ENCODE measurements at places on chromosomes 16 and 17.

DNA sequence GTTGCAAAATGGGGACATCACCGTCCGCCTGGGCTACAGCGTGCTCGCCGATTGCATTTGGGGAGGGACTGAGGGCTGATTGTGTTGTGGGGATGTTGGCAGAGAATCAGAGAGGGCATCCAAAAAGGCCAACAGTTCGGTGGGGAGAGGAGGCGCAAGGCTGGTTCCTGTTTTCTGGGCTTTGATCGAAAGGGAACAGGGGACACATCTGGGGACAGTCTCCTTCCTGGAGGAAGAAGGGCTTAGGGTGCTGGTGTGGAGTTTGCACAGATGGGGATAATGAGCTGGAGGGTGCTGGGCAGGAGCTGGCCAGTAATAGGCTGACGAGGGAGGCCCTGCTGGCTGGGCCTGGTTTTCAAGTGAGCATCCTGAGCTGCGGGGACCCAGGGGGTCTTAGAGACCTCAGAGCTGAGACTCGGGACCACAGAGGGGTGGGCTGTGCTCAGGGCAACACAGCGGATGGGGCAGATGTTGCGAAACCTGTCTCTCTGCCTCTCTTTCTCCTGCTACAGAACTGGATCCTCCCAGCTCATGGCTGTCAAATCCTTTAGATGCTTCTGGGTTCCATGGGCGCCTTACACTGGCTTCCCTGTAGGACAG is 288.7 kb downstream of the SEC14L1 start:
- no peak for DNase-seq

DNA sequence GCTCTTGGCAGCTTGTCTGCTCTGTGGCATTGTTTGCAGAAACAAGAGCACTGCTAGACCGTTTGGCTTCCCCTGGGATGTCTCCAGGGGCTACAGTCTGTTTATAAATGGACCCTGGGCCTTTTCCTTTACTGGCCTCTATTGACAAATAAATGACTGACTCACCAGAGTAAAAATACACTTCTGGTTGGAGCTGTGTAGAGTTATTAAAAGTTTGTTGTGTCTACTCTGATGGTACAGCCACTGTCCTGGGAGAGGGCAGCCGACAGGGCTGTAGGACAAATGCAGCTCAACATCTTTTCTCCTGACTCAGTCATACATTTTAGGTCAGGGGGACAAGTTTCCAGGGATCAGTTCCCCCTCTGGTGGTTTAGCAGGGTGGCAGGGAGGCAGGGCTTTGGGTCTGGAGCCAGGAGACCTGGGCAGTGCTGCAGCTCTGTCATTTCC is 30.0 kb downstream of the FOXL1 start:
- no peak for DNase-seq

GRCh38 chr17:79788989-79789942 is 7.6 kb downstream of the CBX8 start:
- DNase-seq: no peak

- no peak for DNase-seq
Measured at GRCh38 chr16:19967561-19967960, 82.9 kb upstream of the GPRC5B start.

GRCh38 chr17:65711671-65712276 is 150.3 kb upstream of the AXIN2 start:
- no peak for DNase-seq

DNA sequence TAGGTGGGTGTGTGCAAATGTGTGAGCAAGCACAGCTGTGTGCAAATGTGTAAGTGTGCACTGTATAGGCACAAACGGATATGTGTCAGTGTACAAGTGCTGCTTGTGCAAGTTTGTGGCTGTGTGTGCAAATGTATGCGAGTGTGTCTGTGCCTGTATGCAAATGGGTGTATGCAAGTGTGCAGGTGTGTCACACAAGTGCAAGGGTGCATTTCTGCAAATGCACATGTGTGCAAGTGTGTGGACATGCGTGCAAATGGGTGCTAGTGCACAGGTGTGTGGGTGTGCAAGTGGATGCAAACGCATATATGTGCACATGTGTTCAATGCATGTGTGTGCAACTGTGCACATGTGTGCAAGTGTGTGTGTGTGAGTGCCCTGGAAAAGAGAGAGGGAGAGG is 76.5 kb upstream of the TNRC6C start:
- DNase-seq: no peak

- DNase-seq: no peak
Measured at GRCh38 chr17:56917559-56918296, 3.9 kb upstream of the TRIM25 start.

- DNase-seq: no peak
Measured at GRCh38 chr17:9232591-9233270, 211.4 kb downstream of the NTN1 start.

DNA sequence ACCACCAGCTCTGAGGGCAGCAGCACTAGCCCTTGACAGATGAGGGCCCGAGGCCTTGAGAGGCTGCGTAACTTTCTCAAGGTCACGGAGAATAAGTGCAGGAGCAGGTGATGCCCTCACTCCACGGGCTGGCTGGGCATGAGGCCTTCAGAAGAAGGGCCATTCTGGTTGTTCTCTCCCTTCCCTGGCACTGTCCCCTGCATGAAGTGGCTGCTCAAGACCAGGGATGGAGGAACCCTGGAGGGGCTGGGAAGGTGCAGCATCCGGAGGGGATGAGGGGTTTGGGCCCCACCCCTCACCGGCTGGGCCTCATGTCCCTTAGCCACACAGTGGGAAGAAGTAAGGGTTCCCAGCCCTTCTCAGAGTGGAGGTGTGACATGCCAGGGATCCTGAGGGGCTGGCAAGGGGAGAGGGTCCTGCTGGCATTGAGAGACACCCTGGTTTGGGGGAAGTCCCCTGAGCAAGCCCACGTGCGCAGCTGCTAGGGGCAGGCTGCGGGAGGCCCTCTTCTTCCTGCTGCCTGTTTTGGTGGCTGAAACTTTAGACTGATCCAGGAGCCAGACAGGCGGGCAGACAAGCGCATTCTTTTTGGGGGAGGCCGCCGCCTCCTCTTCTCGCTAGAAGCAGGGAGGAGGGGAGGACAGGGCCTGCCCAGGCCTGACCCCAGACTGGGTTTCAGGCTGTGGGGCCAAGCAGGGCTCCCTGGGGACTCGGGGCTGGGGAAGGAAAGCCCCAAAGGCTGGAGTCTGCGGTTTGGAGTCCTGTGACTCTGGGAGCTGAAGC is 74.0 kb downstream of the N4BP1 start:
- no peak for DNase-seq

DNA sequence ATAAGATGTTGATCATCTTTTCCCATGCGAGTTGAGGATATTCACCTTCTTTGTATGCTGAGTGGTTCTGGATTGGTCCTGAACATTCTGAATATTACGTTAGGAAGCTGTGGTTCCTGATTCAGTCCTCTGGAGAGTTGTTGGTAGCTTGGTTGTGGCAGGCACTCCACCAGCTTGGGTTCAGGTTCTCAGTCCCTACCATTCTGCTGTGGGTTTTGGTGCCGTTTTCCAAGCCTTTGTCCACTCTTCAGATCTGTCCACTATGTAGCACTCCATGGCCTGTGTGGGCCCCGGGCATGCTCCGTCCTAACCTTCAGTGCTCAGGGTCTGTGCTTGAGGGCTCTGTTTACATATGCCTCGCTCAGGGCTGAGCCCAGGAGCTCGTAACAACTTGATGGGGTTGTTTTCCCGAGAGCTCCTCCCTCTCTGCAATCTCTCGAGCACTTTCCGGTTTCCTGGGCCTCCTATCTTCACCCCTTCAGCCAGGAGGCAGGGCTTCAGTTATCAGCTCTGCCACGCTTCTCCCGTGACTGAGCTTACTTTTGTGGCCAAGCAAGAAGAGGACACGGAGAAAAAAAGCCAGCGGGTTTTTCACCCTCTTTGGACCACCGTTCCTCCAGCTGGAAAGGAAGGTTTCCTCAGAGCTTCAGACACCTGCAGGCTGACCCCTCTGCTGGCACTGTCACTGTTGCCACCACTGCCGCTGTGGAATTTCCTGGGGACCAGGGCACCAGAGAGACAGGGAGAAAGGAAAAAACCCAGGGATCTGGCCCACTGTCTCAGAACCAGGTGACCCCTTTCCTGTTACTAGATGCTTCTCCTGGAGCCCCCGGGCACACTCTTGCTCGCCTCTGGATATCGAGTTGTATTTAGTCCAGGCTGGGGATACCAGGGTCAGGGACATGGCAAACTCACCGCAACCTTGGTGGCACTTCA is 19.6 kb downstream of the KIAA0513 start:
- no peak for DNase-seq

GRCh38 chr16:88468275-88469129 is 15.4 kb downstream of the ZFPM1 start:
- no peak for DNase-seq

DNA sequence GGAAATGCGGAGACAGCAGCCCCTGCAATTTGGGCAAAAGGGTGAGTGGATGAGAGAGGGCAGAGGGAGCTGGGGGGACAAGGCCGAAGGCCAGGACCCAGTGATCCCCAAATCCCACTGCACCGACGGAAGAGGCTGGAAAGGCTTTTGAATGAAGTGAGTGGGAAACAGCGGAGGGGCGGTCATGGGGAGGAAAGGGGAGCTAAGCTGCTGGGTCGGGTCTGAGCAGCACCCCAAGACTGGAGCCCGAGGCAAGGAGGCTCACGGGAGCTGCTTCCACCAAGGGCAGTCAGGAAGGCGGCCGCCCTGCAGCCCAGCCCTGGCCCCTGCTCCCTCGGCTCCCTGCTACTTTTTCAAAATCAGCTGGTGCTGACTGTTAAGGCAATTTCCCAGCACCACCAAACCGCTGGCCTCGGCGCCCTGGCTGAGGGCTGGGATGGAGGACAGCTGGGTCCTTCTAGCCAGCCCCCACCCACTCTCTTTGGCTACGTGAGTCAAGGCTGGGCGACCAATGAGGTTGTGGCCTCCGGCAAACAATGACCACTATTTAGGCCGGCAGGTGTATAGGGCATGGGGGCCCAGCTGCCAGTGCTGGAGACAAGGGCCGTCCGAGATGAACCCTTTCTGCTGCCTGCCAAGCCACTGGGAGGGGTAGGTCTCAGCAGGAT is 507 bp downstream of the SERPINF1 start:
- DNase-seq: no peak

GRCh38 chr16:80197741-80198201 is 343.0 kb upstream of the DYNLRB2 start:
- DNase-seq: no peak

- peak; percentile 7 for DNase-seq
Measured at GRCh38 chr16:67939507-67940445, 3.1 kb upstream of the PSMB10 start.

GRCh38 chr16:55624696-55625095 is 31.1 kb upstream of the SLC6A2 start:
- no peak for DNase-seq

DNA sequence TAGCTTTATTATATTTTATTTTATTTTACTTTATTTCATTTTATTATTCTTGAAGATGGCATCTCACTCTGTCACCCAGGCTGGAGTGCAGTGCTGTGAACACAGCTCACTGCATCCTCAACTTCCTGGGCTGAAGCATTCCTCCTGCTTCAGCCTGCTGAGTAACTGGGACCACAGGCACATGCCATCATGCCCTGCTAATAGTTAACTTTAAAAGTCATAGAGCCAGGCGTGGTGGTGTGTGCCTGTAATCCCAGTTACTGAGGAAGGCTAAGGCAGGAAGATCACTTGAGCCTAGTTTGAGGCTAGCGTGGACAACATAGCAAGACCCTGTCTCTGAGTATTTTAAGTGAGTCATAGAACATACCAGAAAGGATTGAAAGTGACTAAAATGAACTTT is 38.7 kb downstream of the ESRP2 start:
- DNase-seq: no peak

GRCh38 chr17:9108146-9108545 is 86.8 kb downstream of the NTN1 start:
- DNase-seq: no peak

GRCh38 chr17:74231928-74232907 is 18.8 kb downstream of the TTYH2 start:
- DNase-seq: no peak

- peak; percentile 94 for DNase-seq
Measured at GRCh38 chr17:7023576-7024401, 939 bp downstream of the BCL6B start.

- DNase-seq: no peak
Measured at GRCh38 chr16:25007284-25007984, 7.7 kb downstream of the ARHGAP17 start.

DNA sequence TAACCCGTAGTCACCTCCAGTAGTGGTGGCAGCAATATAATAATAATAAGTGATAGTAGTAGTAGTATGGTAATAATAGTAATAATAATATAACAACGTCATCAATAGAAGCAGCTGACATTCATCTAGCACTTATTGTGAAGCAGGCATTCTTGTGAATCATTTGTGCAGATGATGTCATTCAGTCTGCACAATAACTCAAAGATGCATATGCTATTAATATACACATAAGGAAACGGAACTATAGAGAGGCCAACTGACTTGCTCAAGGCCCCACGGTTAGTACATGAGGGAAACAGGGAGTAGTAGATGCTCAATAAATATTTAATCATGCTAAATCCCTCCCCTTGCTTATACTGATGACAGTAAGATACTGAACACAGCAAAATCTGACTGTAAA is 35.4 kb upstream of the GAN start:
- DNase-seq: no peak

GRCh38 chr17:19361326-19361725 is 1.2 kb downstream of the B9D1 start:
- DNase-seq: no peak

DNA sequence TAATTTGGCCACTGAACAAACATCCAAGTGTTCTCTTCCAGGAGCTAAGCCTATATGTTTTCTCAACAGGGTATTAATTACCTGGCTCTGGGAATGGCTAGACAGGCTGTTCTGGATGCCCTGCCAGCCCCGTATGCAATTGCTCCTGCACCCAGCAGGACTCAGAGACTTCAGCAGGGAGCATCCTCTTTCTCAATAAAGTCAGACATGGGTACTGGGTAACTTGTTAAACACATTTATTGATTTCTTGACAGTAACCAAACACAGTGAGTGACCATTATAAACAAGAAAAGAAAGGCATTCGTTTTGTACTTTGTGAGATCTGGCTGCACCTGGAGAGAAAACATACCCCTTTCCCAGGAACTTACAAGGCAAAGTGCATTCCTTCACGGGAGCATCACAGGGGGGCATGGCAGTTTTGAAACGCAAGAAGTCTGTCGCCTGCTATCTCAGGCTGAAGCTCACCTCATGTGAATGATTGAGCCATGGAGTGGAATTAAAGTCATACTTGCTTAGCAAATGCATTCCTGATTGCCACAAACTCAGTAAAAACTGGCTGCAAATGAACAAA is 369.8 kb downstream of the UTP18 start:
- DNase-seq: no peak

DNA sequence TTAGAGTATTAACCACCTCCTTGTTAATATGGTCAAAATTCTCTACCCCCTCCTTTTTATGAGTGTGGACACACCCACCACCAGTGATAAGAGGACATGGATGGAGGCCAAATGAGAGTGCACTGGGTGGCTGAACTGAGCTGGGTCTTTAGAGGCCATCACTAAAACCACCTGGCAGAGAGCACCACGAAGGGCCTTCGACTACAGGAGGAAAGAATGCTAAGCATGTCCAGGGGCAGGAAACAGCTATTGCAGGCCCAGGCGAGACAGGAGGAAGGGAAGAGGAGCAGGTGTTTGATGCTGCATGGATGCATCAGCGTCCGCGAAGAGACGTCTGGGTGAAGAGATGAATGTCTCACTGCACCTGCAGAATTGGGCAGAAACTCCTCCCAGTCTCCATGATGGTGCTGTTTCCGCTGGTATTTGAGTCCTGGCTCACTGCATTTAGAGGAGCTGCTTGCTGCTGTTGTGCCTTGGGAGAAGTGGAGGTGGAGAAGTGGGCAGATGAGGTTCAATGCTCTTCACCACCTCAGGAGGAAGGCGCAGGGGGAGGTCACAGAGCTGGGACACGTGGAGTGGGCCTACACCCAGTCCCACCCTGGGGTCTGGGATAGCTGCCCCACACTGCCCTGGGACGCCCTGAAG is 33.2 kb downstream of the SPHK1 start:
- no peak for DNase-seq
